ENCODE measurements at places on chromosomes 1 and 21.

- DNase-seq: no peak
These were observed 3.3 kb upstream of the VPS72 start for GRCh38 chr1:151193304-151193703.

- DNase-seq: no peak
These were observed 105.1 kb downstream of the ITSN1 start for GRCh38 chr21:33747420-33747819.

- no peak for DNase-seq
These were observed 3.7 kb downstream of the RGS18 start for GRCh38 chr1:192161976-192162375.

- DNase-seq: no peak
These were observed 254.3 kb upstream of the DAB1 start for GRCh38 chr1:57678138-57678537.

DNA sequence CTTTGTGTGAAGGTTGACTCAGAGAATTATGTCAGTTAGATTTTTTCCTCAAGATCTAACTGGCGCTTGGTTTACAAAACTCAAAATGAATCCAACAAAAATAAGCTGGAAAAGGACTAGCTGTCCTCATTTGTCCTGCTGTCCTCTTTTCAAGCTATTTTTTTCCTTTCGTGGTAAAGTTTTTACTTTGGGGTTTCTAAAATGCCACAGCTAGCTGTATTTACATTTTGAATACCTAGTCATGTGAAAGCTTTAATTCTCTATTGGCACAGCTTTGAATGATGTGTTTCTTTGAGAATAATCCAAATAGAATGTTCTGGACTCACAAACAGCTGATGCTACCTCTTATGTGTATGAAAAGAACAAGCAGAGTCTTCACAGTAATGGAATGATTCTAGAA lies 673.6 kb upstream of the NR5A2 start:
- no peak for DNase-seq

- DNase-seq: no peak
These were observed 199.5 kb downstream of the LRRIQ3 start for GRCh38 chr1:73998348-73998959.

DNA sequence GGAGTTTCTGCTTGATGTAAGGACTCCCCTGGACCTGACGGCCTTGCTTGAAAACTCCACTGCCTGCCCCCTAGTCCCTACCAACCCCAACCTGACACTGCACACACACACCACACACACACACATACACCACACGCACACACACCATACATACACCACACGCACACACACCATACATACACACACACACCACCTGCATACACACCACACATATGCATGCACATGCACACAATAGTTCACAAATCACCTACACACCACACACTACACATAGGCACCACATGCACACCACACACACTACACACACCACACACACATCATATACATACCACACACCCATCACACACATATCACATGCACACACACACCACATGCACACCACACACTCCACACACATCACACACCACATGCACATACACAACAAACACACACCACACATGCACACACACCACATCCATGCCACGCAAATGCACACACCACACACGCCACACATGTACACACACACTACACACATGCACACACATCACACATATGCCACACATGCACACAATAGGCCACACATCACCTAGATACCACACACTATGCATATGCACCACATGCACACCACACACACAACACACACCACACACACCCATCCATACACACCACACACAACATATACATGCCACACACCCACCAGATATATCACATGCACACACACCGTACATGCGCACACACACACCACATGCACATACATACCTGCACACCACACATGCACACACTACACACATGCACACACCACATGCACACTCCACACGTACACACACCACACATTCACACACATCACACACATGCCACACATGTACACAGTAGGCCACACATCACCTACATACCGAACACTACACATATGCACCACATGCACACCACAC lies 3.7 kb downstream of the CASQ1 start:
- DNase-seq: no peak

- DNase-seq: peak; percentile 79
These were observed at the start of gene SUMO3 for GRCh38 chr21:44817914-44818639. Gene SUMO3 (minus strand): TSS chr21:44818062. CDS start chr21:44817968, 94 bp downstream.

DNA sequence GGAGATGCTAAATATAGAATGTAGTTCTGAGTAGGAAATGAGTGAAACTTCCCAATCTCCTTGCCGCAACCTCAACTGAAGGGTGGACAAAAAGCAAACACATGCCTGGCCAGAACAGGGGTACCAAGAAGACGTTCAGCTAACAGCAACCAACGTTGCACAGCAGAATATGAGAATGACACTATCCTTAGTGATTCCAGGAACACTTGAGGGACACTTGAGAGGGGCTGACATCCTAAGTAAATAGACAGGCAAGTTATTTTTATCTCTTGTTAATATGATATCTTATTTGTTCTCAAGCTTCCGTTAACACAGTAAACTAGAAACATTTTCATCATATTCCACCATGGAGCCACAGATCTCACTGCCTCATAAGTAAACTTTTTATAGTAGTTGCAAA lies 908 bp downstream of the KRTAP19-1 start:
- no peak for DNase-seq

GRCh38 chr1:158145173-158145719 lies 35.4 kb upstream of the CD1D start:
- no peak for DNase-seq

DNA sequence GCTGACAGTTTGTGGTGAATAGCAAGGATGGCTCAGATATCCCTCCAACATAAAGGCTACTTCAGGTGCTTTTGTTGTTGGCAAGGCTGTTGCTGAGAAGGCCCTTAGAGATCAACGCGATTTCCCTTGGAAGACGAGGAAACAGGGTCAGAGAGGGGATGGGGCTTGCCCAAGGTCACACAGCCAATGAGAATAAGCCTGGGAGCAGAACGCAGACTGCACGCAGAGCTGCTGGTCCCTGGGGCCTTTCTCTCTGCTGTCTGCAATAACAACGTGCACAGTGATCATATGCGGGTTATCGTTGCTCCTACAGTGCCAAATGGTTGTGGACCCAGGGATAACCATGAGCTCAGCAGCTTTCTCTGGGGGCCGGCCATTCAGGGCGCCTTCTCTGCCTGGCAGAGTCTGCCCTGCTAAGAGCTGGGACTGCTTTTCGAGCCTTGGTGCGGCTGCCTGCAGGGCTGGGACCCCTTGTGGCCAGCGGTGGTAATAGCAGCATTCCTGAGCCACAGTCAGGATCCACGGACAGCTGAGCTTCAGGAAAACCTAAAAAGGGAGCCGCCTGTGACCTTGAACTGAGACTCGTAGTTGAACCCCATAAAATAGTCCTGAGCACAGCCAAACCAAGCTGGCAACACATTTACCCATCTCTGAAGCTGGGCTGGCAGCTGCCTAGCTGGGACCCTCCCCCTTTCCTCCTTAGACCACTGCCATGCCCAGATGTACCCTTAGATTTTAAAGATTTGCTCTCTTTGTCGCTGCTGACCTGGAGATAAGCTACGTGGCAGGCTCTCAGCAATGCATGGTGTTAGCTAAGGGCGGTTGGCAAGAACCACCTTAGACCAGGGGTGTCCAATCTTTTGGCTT lies 39.8 kb downstream of the HTR6 start:
- DNase-seq: peak; percentile 65

GRCh38 chr1:12482988-12483387 lies 135.0 kb downstream of the DHRS3 start:
- DNase-seq: no peak

DNA sequence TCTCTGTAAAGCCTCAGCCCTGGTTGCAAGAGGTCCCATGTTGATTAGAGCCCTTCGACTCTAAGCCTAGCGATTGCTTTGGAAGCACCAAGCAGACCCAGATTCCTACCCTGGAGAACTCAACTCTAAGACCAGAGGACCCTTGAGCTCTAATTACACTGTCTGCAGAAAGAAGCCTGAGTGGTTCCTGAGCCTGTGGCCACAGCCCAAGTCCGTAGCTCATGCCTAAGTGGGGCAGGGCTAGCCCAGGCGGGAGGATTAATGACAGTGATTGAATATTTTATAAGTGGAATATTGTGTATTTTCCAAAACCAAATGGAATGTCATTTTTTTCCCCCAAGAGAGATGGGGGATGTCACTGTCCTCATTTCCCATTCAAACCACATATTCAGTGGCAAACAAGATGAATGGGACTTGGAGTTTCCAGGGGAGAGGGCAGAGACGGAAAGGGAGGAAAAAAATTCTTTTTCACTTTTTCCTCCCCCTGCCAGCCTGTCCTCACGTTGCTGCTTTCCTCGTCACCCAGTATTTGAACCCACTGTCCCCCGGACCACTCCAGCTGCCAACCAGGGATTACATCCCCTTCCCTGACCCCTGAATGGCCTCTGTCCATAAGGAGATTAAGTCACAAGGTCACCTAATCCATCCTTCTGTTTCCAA lies 79.6 kb upstream of the CTTNBP2NL start:
- DNase-seq: no peak

DNA sequence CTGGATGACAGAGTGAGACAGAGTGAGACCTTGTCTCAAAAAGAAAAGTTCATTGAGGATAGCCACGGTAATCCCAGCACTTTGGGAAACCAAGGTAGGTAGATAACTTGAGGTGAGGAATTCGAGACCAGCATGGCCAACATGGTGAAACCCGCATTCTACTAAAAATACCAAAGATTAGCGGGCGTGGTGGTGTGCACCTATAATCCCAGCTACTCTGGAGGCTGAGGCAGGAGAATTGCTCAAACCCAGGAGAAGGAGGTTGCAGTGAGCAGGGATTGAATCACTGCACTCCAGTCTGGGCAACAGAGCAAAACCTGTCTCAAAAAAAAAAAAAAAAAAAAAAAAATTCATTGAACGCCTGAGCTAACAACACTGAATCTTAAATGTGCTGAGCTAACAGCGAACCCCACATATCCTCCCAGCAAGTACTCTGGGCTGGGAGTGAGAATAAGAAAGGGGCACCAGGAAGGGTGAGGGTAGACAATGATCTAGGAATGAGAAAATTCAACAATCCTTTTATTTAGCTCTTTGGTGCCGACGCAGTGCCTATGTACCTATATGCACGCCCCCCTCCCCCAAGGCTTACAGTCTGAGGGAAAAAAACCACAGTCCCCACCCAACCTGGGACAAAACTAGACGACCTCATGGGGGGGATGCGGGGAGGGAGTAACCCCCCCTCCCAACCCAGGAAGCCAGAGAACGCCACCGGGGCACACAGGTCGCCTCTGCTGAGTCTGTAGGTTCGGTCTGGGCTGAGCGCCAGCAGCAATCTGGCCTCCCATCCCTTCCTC lies 1.4 kb upstream of the CACNA1S start:
- DNase-seq: no peak

- no peak for DNase-seq
These were observed 124.7 kb downstream of the CASZ1 start for GRCh38 chr1:10671622-10672342.

DNA sequence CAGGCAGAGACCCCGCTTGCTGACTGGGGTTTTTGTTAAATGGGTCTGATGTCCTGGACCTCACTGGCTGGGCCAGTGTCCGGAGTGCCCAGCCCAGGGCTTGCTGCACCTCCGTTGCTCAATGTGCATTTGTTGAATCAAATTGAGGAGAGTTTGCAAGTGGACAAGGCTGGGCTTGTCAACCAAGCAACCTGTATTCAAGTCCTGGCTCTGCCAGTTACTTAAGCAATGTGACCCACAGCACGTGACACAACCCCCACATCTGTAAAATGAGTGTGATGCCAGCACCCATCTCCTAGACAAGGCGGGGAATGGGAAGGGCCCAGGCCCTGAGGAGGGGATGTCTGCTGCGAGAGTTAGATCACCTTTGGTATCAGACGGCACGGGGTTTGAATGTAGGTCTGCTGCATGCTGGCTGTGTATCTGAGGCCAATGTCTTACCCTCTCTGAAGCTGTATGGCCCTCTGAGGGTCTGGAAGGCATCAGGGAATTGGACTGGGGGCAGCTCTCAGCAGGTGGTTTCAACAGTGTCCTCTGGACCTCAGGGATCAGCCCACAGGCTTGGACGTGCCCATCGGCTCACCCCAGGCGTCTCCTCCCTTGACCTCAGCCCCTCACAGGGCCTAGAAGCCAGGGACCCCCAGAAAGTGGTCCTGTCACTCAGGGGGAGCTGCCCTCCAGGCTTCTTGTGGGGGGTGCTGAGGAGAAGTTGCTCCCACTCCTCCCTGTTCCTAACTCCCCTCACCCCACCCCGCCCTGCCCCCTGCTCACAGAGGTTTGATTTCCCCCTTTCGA lies 51.0 kb upstream of the RUNX3 start:
- DNase-seq: no peak

- DNase-seq: no peak
These were observed 13.6 kb upstream of the FAM89A start for GRCh38 chr1:231053493-231054162.

DNA sequence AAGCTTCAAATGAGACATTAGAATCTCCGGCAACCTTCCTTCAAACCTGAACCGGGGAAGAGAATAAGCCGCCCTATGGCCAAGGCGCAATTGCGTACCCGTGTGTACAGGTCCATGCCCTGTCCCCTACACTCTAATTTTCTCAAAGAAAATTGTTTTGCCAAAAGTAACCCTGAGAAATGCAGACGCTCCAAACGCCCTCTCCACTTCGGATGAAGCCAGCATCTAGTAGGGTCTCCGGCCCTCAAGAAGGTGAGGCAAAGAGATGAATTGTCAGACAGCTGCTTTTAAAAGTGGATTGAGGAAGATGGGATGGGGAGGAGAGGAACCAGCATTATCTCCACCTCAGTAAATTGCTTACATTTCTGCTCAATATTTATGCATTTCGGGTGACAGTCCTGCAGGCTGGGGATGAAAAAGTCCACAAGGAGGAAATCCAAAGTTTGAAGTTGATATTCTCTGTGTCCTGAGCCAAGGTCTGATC lies 630 bp upstream of the LHX9 start:
- no peak for DNase-seq

GRCh38 chr1:153478692-153479618 lies 18.5 kb upstream of the S100A7 start:
- DNase-seq: no peak

GRCh38 chr1:12164210-12164609 lies 2.6 kb upstream of the TNFRSF1B start:
- DNase-seq: no peak

GRCh38 chr1:107342768-107343167 lies 201.9 kb downstream of the NTNG1 start:
- no peak for DNase-seq

GRCh38 chr1:54230507-54231339 lies 30.8 kb downstream of the MRPL37 start:
- DNase-seq: no peak

DNA sequence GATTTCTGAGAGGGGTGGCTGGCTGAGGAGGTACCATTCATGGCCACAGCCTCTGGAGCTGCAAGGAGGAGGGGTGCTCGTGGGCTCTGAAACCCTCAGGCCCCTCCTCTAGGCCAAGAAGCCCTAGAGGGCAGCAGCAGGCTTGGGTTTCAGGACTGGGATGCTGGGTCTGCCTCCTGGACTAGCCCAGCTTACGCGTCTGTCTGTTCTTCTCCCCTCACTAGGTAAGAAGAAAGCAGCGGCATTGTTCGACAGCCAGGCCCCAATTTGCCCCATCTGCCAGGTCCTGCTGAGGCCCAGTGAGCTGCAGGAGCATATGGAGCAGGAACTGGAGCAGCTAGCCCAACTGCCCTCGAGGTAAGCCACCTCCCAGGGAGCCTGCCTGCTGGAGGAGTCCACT lies 60.3 kb downstream of the TMEM53 start:
- DNase-seq: no peak

- no peak for DNase-seq
These were observed 36.4 kb upstream of the TARBP1 start for GRCh38 chr1:234515411-234515810.

- DNase-seq: no peak
These were observed 135.7 kb upstream of the SLC45A1 start for GRCh38 chr1:8182034-8182761.

All from H54 (cell line).